NCI-H1930 (cell line): ENCODE measurements at places on chromosomes 6 and 20.

GRCh38 chr6:816510-817084, 123.7 kb upstream of the EXOC2 start:
- DNase-seq = no peak

DNA sequence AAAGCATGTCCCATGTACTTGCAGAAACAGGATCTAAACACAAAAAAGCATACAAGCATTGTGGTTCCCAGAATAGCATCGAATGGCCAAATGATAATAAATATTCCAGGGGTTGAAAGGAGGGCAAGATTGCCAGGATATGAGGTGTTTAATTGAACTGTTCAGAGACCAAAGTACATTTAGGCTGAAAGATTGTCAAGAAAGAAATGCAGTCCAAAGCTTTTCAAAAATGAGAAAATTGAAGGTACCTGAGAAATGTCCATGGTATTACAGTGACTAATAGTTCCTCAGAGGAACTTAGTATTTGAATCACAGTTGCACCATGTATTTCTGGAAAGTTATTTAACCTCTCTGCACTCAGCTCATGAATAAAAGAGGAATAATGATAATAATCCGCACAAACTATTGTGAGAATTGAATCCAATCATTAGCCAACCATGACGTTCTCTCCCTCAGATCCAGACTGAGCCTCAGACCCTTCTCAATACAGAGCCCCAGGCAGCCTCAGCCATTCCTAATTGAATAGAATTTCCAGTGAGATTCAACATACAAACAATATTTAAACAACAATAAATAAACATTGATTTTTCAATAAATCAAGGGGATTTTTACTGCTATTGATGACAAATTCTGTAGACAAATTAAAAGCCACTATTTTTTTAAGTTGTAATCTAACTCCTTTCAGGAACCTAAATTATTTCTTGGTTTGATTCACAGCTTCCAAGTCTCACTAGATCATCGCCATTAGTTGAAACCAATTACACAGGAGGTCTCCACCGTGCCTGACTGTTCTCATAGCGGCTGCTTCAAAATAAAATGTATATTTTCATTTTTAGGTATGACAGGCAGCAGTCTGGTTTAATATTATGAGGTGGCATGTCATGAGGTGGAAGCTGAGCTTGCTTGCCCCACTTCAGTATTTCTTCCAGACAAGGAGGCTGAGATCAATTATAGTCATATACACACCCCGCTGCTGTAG, 144.3 kb upstream of the TENT5A start:
- DNase-seq = no peak

DNA sequence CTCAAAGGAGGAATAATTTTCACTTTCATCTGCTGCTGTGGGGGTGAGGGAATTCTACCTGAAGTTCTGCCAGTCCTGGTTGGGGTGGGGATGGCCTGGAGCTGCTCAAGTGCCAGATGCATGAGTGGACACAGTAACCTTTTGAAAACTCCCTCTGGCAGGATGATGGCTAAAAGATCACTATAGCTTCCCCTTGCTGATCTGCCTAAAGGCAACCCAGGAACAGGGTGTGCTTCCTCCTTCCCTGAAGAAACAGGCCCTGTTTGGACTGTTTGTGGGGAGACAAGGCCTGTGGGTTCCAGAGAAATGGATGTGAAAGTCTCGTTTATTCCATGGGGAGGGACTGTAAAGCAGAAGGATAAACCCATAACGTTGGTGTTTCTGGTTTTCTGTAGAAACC, 176.9 kb downstream of the DTNBP1 start:
- no peak for DNase-seq

DNA sequence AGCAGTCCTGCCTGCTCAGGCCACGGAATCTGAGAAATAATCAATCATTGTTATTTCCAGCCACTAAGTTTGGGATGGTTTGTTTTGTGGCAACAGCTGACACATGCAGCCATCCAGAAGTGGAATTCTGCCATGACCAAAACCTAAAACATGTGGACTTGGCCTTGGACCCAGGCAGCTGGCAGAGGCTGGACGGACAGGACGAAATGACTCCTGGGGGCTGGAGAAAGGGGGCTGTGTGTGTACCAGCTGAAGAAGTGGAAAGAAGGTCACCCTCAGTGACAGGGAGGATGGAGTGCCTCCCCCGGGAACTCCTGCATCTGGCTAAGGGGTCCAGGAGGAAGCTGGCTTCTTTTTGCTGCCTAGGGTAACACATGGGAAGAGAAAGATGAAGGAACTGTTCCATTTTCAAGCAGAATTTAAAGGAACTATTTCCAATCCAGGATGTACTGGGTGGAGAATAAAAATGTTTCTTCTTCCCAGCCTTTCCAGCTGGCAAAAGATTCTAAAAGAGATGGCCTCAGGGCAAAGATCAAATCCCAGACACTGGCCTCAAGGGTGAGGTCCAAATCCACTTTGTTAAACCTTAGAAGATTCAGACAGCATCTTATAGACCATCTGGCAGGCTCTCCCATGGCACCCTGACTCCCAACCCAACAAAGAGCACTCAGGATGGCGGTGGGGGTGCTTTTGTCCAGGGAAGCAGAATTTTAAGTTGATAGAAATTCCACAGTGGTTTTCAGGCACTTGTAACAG, 14.3 kb downstream of the SERPINB6 start:
- no peak for DNase-seq

DNA sequence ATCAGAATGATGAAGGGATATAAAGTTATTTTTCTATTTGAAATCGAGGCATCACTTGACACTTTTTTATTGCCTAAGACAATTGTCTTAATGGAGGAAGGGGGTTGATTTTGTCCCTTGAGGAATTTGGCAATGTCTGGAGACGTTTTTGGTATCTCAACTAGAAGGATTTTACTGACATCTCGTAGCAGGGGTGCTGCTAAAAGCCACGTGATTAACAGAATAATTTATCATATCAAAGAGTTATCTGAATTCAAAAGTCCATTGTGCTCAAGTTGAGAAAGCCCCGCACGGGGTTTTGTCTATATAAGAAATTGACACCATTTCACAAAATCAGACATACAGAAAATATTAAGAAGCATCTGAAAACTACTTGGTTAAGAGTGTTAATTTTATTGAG, 1.5 kb upstream of the TAAR6 start:
- DNase-seq = no peak

GRCh38 chr6:69128411-69128810, 493.3 kb downstream of the ADGRB3 start:
- no peak for DNase-seq

DNA sequence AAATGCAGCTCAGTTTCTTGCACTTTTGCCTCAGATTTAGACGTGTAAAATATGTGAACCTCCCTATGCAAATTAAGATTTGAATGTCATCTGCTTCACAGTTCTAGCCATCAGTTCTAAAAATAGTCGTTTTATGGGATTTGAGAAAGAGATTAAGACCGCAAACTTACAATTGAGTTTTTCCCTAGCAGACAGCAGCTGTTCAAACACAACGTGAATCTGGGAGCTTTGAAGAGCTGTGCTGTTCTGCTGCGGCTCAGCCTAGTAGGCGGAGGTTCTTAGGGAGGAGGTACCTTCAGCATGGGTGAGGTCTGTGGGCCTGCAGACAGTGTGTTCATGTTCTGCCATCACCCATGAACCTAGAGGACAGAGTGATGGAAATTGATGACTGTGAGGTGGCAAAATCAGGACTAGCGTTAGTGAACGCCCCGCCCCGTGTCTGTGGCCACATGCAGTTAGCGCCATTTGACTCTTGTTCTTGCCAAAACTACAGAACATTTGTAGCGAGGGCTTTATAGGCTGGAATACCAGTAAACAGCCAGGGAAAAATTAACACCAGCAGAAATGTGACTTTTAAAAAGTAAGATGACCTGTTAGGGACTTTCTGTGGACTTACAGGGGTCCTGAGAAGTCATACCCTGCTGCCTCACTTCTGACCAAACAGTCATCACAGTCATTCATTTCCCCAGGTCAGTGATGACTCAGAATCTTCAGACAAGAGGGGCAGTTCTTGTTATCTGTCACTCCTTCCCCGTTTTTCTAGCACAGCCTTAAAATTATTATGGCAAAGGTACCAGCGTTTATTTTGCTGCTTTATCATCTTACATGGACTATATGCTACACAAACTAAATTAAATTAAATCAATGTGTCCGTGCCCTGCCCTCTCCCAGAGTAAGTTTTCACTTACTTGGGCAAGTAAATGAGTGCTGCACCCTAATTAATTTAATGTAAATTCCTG, 84.3 kb upstream of the TMEM181 start:
- peak; percentile 49 for DNase-seq

DNA sequence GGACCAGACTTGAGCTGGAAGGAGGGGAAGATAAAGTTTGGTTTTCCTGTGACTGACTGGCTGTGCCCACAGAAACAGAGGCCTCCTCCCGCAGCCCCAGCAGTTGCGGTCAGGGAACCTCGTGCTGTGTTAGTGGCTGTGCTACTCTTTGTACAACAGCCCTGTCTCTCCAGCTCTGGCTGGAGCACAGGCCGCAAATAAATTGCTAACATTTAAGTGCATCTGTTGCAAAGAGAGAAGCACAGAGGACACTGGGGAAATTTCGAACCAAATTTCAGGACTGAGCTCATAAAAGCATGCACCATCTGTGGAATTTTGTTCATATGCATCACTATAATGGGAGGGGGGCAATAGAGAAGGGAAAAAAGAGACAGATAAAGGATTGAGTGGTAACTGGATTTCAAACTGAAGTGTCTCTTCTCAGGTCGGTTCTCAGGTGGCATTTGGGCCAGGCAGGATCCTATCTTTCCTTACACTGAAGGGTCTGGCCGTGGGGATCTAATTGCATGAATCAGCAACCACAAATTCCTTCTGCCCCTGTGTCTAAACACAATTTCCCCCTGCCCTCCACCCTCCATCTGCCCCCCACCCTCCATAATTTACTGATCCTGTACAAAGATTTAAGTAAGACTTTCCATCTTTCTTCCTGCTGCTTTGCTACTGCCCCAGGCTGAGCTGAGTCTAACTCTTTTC, 88.9 kb upstream of the ATXN1 start:
- no peak for DNase-seq

DNA sequence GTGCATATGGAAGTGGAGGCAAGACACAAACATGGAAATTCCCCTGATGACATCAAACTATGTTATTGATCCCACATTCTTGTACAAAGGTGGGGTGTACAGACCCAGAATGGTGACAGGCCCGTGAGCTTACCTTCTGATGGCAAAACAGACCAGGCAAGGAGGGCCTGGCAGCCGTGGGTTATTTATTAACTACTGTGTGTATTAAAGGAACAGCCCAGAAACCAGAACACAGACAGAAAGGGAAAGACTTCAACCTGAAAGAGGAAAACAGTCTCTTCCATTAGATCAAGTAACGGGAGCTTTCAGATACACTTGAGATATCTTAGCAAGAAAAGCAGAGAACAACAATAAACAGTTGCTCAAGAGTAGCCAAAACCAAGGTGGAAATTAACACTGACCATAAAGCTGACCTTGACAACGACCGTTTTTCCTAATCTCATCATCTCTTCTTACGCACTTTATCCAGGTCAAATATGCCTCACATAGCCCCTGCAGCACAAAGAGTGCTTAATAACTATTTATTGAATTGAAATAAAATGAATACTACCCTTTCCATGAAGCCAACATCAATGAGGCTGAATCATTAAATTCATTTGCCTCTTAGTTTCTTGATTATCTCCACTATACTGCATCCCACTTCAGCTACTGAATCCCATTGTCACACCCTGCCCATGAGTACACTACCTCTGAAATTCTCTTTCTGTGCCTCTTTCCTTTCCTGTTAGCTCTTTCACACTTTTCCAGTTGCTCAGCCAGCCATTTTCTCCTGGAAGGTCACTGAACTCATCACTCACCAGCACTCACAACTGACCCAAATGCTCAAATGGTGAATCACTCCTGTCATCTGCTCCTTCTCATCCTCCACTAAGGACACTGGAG, 67.4 kb downstream of the MOXD1 start:
- no peak for DNase-seq

- DNase-seq = no peak
These were observed 46.4 kb upstream of the GCM1 start for GRCh38 chr6:53195048-53195447.

- DNase-seq = no peak
These were observed 292.1 kb downstream of the SOX4 start for GRCh38 chr6:21885532-21886114.

DNA sequence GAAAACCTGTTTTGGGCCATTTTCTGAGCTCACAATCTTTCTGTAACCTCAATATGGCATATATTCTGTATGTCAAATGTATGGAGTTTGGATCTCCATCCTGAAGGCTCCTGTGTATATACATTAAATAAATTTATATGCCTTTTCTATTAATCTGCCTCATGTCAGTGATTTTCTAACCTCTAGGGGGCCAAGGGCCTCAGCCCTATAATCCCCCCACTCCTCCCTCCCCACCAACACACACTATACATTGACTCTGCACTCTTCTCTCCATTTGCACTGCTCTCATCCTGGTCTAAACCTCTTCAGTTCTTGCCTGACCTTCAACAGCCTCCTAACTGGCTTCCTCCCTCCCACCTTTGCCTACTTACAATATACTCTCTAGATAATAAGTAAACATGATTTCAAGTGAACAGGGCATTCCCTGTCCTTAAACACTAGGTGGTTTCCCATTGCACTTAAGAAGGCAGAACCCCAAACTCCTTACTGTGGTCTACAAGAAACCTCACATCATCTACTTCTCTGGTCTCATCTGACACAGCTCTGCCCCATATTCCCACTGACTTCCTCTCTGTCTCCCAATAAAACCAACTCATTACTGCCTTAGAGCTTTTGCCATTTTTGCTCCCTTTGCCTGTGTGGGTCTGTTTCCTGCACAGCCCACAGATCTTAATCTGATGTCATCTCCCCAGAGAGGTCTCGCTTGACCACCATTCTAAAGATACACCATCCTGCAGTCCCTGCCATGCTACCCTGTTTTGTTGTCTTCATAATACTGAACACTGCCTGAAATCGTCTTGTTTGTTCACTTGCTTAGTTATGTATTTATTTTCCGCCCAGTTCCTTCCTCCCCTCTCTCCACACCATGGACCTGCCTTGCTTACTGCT, 213.7 kb downstream of the SYNE1 start:
- no peak for DNase-seq

GRCh38 chr6:68343901-68344300, 291.2 kb upstream of the ADGRB3 start:
- DNase-seq = peak; percentile 48

GRCh38 chr6:27145731-27146455, 101.6 kb upstream of the PRSS16 start:
- peak; percentile 75 for DNase-seq

GRCh38 chr20:9809271-9809670, 29.6 kb downstream of the PAK5 start:
- no peak for DNase-seq

DNA sequence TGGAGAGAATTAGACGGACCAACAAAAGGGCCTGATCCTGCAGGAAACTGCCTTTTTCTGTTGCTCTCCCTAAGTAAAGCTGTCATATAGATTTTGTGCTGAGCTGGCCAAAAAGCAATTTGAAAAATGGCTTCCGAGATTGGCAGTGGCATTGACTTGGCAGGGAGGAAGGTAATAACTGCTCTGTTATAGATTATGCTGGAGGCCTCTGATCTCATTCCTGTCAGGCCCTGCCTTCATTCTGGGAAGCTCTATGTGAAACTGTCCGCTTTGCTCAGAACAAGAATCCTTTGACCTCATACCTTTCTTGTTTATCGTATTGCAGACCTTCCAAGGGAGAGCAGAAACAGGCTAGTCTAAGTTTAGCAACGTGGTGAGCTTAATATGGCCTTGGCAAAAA, 234.4 kb downstream of the PHACTR1 start:
- DNase-seq = no peak

GRCh38 chr6:56005426-56005825, 130.0 kb upstream of the BMP5 start:
- DNase-seq = no peak
